ENCODE measurements at places on chromosomes 2 and 18.
A peak's percentile ranks its signal among the peaks of the same experiment; 100 is the strongest.

DNA sequence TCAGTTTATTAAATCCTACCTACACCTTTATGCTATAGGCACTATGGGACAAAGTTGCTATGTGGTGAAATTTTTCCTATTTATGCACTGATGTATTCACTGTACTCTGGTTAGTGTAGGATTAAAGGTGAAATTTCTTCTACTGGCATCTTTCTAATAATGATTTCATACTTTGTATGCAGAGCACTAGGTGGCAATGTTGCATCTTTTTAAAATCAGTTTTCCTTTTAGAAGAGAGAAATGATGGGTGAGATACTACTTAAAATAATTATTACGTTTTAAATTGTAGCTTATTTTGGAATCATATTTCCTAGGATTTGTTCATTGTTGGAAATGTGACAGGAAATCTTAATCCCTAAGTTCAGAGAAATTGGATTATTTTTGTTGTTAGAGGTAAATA lies 150.9 kb downstream of the CD8B2 start:
- no peak for DNase-seq

DNA sequence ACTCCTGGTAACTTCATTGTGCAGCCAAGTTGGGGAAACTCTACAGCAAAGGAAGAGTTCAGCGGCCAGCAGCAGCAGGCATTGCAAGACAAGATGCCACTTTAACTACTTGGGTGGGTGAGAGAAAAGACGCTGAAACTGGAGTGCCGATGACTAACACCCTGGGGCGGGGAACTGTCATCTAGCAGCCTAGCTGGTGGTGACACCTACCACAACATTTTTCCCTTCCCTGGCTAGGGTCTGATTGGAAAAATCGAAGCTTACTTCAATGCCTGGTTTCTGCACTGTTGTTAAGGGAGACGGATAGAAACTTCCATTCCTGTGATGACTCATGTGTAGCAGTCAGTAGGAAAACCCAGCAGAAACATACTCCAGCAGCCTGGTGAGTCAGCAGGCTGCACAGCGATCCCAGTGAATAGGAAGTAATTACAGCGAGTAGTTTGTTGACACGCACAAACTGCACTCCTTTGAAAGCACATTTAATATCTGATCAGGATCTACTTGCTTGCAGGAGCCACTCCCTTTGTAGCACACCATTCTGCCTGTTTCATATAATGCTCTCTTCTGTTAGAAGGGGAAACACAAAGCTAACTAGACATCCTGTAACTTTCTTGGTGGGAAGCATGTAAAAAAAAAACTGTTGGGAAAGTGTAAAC lies 62.1 kb upstream of the MAPRE2 start:
- DNase-seq, result peak; percentile 54

- no peak for DNase-seq
These were observed 15.7 kb downstream of the SPC25 start for GRCh38 chr2:168874368-168875054.

GRCh38 chr2:47528874-47529273 lies 125.9 kb downstream of the MSH2 start:
- no peak for DNase-seq

DNA sequence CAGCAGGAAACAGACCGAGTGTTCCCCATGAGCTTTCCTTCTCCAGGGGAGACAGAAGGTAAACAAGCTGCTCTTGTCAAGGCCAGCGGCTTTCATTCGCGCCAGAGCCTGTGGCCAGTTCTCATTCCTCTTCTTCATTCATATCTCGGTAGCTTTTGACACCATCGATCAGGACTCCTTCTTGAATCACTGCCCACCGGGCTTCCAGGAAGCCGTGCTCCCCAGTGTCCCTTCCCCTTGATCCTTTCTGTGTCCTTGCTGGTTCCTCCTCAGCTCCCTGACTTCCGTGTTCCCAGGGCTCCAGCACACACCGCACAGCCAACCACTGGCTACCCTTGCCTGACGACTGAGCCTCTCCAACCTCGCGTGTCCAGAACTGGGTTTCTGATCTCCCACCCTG lies 14.1 kb downstream of the SLC66A3 start:
- DNase-seq, result no peak

All from activated naive CD8-positive, alpha-beta T cell treated with anti-CD3 and anti-CD28 coated beads, Interleukin-2, amount 50 U/mL, for 16 hours (primary cell).